ENCODE measurements at places on chromosomes 1 and 21.

- DNase-seq: no peak
These were observed 6.5 kb downstream of the CACHD1 start for GRCh38 chr1:64476251-64476952.

GRCh38 chr21:33244779-33245105, 15.0 kb downstream of the IFNAR2 start:
- no peak for DNase-seq

- DNase-seq: no peak
These were observed 511 bp downstream of the EFNA3 start for GRCh38 chr1:155079210-155079486.

DNA sequence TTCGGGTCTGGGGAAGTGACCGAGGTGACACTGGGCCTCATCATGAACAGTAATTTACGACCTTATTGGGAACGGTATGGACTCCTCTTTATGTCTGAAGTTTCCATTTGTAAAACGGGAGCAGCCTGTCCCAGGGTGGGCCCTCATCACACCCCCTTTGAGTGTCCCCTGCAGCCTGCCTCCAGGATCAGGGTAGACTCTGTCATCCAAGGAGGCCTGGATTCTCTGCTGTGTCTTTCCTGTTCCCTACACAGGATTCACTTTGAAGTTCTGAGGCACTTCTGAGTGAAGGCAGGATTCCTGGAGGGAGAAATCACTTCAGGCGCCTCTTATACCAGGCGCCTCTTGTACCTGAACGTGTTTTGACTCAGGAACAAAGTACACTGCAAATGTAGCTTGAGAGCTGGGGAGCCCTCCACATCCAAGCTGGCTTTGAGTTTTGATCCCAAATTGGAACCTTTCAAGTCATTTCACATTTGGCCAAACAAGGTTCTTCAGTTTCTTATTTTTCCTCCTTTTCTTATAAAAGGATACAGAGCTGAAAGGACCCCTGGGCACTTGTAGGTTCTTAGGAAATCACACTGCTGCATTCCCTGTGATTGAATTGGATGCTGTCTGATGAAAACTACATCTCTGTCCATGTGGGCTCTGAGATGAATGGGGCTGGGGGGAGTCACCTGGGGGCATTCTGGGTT, 106.0 kb downstream of the SUSD4 start:
- no peak for DNase-seq

DNA sequence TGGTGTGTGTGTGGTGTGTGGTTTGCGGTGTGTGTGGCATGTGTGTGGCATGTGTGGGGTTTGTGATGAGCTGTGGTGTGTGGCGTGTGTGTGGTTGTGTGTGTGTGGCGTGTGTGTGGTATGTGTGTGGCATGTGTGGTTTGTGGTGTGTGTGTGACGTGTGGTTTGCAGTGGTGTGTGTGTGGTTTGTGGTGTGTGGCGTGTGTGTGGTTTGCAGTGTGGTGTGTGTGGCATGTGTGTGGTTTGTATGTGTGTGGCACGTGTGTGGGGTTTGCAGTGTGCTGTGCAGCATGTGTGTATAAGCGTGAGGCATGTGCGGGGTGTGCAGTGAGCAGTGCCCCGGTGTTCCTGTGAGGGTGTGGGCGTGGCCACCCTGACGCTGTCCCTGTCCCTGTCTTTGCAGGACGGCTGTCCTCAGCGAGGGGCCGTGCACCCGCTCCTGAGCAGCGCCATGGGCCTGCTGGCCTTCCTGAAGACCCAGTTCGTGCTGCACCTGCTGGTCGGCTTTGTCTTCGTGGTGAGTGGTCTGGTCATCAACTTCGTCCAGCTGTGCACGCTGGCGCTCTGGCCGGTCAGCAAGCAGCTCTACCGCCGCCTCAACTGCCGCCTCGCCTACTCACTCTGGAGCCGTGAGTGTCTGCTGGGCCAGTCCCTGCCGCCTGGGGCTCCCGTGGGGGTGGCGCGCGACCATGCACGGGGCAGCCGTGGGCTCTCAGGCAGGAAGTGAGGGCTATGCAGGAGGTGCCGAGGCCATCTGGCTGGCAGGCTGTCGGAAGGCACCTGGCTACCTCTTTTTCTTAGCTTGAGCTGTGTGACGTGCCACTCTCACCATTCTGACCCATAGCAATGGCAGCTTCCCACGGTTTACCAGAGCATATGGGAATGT, 52.6 kb upstream of the TRAPPC10 start:
- DNase-seq: no peak

DNA sequence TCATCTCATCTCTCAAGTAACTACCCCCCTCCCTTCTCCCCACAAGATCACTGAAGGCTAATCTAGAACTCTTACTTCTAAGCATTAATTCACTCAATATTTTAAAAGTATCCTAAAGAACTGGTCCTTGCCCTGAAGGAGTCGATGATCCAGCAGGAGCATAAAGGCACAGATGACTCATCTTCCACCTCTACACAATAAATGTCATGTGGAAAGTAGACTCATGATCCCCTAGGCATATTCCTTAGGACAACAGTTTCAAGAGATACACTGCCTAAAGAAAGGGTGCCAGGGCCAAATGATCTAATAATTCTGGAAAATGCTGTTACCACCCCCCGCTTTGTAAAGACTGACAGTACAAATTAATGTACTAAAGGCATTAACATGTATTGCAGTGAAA, 85.8 kb upstream of the DIRAS3 start:
- no peak for DNase-seq

DNA sequence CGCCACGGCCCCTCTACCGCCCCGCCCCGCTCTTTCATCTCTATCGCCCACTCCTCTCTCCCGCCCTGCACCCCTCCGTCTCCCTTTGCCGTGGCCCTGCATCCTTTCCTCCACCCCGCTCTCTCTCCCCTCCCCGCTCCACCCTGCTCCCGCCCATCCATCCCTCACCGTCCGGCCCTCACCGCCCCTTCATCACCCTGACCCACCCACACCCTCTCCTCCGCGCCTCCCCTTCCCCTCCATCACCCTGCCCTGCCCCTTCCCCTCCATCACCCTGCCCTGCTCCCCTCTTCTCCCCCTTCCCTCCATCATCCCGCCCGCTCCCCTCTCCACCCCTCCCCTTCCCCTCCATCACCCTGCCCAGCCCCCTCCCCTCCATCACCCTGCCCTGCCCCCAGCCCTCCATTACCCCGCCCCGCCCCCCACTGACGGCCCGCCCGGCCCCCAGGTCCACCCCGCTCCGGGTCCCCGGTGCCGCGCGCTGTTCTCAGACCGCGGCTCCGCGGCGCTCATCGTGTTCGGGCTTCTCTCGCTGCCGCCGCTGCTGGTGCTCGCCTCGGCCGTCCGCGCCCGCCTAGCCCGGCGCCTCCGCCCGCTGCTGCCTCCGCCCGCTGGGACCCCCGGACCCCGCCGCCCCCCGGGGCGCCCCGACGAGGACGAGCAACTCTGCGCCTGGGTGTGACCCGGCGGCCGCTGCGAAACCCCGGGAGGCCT, 6.2 kb upstream of the ANKRD65 start:
- DNase-seq: no peak

GRCh38 chr1:203144661-203145060, 17.1 kb downstream of the ADORA1 start:
- DNase-seq: no peak

DNA sequence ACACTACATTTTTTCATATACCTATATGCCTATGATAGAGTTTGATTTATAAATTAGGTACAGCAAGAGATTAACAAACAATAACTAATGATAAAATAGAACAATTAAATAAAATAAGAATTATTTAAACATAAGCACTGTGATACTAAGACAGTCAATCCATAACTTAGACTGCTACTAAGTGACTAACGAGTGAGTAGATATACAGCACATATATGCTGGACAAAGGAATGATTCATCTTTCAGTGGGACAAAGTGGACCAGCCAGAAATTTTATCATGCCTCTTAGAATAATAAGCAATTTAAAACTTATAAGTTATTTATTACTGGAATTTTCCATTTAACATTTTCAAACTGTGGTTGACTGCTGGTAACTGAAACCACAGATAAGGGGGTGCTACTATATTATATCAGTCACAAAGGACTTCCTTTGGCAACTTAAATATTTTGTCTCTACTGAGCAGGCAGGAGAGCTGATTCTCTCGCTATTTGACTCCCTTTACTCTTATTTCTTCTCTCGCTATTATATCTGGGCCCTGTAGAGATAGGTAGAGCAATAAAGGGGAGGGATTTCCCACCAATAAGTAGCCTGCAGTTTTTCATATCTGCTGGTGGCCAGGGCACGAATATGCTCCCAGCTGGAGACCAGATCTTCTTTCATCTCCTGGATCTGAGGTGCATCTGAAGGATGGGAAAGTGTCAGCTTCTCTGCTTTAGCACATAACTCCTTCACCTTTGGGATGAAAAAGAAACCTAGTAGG, 10.8 kb downstream of the SPTA1 start:
- no peak for DNase-seq

GRCh38 chr1:108570128-108570527, 10.2 kb downstream of the EEIG2 start:
- DNase-seq: no peak

DNA sequence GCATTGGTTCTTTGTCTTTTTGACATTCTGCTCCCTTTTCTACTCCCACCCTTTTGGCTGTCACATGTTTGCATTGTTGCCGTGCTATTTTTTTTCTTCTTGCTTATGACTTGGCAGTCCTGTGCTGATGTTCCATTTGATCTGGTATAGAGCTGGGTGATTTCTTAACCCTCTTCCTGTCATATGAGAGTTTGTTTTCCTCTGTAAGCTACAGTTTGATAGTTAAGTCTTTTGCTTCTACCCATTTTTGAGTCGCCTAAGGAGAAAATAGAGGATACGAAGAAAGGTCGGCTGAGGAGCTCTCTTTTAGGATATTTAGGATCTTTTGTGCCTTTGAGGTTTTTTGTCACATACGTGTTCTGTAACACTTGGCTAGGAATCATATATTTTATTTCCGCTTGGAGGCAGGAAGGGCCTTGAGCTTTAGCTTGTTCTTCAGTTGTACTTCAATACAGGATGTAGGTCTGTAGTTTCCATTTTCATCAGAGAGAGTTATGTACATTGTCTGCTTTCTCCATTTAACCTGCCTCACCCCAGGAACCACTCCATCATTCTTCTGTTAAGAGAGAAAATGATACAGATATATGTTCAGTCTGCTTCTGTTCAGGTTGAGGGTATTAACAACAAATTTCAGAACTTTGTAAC, 150.7 kb downstream of the BACH1 start:
- DNase-seq: no peak

DNA sequence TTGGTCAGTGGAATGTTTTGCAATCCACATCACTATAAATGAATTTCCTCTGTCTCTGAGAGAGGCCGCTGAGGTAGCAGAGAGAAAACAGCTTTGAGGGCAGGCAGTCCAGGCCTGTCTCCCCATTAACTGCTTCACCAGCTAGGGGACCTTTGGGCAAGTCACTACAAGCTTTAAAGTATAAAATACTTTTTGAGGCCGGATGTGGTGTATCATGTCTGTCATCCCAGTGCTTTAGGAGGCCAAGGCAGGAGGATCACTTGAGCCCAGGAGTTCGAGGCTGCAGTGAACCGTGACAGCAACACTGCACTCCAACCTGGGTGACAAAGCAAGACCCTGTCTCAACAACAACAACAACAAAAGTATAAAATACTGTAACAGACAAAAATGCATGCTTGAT, 6.4 kb downstream of the IL6R start:
- no peak for DNase-seq

GRCh38 chr21:28311411-28312190, 681.1 kb downstream of the LTN1 start:
- no peak for DNase-seq

GRCh38 chr21:19268686-19269085, 865.1 kb upstream of the TMPRSS15 start:
- DNase-seq: no peak

DNA sequence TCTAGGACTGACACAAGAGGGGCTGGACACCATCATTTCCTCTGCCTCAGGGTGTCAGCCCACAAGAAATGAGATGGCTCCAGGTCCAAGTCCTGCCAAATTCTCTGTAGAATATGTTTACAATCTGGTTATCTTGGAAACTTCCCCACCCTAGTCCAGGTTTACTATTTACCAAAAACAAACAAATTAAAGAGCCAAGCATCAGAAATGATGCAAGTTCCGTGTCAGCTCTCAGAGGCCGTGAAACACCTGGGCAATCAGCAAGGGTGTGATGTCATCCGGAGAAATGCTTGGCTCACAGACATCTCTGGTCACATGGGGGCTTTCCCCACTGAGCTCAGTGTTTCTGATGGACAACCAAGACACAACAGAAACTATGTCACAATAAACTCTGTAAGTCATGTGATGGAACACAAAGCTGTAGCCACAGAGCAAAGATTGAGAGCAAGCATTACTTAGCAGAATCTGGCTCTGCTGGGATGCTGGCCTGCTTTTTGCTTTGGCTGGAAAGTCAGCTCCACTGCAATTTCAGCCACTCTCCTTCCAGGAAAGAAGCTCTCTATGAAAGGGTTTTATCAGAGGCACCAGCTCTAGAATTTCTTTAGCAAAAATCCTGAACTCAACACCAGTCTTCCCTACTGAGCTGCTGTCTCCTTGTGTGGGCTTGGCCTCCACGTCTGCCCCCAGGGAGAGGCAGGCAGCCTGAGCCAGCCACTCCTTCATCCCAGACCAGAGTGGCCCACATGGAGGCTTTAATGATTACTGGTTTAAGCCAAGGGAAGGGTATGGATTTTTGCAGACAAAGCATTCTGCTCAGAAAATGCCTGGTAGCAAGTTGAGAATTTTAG, 55.9 kb downstream of the NENF start:
- DNase-seq: no peak

DNA sequence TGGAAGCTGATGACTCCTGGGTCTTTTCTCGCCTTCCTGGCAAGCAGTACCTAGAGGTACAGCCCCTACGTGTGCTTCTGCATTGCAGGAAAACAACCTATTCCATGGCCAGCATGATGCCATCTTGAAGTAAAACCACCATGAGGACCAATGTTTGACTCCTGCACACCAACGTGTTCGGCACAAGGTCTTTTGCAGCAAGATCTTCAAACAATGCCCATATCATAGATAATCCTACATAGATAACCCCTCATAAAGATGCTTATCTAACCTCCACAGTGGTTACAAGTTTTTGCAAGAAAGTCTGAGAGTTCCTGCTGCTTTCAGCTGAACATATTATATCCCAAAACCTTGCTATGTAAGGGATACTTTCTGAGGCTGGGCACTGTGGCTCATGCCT, 141.1 kb upstream of the MAP1LC3C start:
- no peak for DNase-seq

DNA sequence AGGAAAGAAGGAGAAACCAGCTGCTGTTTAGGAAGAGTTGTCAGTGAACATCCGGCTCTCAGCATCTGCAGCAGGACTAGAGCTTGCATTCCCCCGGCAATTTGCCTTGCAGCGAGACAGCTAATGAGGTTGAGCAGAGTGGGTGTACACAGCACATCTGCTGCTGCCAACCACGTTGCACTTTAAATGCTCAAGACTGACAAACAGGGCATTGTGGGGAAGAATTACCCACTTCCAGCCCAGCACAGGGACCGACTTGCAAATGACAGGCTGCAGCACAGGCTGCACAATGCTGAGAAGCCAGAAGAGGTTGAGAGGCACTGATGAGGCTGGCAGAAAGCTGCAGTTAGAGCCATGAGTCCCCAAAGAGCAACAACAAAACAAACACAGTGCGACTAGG, 47.5 kb upstream of the PLA2G2C start:
- DNase-seq: peak; percentile 34

Measured in NCI-H187 (cell line).